IMR-90 (cell line): ENCODE measurements at places on chromosomes 7 and 10. TPM values are rescaled to one million over a fixed set of nuclear protein-coding genes. Genes with fewer than 3 reads are reported as not detected.

DNA sequence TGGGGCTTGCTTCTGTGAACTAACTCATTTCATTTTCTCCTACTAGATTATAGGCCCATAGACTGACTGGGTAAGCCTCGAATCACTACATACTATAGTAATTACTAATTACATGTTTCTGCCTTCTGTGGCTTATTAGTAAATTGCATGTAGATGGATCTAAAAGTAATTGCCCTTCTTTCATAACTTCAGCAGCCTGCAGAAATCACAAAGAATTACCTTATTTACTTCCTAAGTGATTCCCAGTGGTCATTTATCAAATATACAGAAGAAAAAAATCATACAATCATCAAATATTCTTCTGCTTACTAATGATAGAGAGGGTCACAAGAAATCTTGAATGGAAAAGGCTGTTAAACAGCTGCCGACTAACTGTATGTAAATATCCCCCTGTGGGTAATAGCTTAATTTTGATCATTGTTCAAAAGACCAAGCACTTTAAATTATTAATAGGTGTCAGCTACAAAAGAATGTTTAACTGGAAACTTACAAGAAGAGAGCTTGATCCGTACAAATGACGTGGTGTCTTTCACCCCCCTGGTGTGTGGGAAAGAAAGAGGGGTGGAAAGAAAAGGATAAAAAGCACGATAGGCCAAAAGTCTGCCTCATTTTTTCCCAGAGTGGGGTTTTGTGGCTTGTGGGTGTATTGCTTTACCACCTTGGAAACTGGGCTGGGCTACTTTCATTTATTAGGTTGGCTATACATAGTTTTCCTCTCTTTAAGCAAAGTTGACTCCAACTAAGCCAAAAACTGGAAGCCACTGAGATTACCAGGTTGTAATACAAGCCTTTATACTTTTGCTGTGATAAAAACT lies 361.8 kb upstream of the ZMIZ1 start:
- H3K27me3 ChIP-seq: peaks cover 15% of the 10 kb centered on the region
- no peak overlapping the region for H3K4me3 ChIP-seq
- H3K4me1 ChIP-seq: peaks cover 6% of the 10 kb centered on the region
- DNase-seq: peak; percentile 21
- no peaks in the 10 kb centered on the region for H3K36me3 ChIP-seq
- no peak overlapping the region for H3K27ac ChIP-seq

DNA sequence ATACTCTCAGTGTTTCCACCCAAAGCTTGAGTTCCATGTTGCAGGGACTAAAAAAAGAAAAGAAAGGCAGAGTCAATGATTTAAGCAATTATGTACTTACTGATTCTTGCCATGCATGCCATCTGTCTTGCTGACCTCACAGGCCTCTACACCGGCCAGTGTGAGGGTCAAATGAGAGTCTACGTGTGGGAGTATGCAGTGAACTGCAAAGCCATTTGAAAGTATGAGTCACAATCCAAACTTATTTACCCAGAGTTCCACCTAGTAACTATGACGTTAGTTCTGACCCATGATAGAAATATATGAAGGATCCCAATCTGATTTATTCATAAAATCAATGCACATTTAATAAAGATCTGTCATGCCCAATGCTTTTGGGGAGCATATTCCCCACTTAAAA lies 26.5 kb downstream of the PDE1C start:
- H3K4me3 ChIP-seq: no peak overlapping the region
- H3K4me1 ChIP-seq: peaks cover 4% of the 10 kb centered on the region
- H3K27me3 ChIP-seq: no peaks in the 10 kb centered on the region
- no peaks in the 10 kb centered on the region for H3K36me3 ChIP-seq
- no peak overlapping the region for H3K27ac ChIP-seq

GRCh38 chr7:7177044-7177517 lies 5.3 kb upstream of the C1GALT1 start:
- H3K27ac ChIP-seq: no peak overlapping the region
- DNase-seq: peak; percentile 85
- H3K36me3 ChIP-seq: no peaks in the 10 kb centered on the region
- H3K4me3 ChIP-seq: no peak overlapping the region
- peaks cover 3% of the 10 kb centered on the region for H3K4me1 ChIP-seq

DNA sequence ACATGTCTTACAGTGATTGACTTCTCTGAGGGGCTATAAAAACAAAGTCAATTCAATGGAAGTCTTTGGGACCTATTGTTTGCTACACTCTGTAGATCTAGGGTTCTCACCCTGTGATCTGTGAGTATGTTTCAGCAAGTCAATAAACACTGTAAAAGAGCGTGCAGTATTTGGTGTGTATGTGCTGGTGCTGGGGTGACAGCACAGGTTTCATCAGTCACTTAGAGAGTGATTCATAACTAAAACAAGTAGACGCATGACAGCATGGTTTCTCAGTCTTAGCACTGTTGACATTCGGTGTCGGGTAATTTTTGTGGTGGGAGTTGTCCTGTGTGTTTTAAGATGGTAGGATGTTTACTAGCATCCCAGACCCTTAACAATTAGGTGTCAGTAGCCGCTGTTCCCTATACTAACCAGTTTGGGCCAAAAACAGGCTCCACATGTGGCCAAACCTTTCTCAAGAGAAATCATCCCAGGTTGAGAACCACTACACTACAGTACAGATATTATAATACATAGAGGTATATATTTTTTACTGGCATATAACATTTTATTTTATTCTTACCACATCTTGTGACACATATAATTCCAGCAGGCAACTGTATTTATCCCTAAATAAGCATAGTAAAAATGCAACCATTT lies 411.8 kb downstream of the ARL4A start:
- H3K4me3 ChIP-seq: no peak overlapping the region
- H3K27me3 ChIP-seq: no peaks in the 10 kb centered on the region
- no peak overlapping the region for H3K27ac ChIP-seq
- peaks cover 2% of the 10 kb centered on the region; the same call in 1 of the 2 replicates for H3K4me1 ChIP-seq
- peak; percentile 64 for DNase-seq
- no peaks in the 10 kb centered on the region for H3K36me3 ChIP-seq

- DNase-seq: peak; percentile 63
- H3K27ac ChIP-seq: no peak overlapping the region
- no peaks in the 10 kb centered on the region for H3K36me3 ChIP-seq
- H3K27me3 ChIP-seq: no peaks in the 10 kb centered on the region
- H3K4me1 ChIP-seq: peaks cover 6% of the 10 kb centered on the region
Measured at GRCh38 chr7:28755255-28755654, 202.9 kb downstream of the TRIL start.

EFCAB10 gene
- not detected in 2 replicates for total RNA-seq

SPDYE9 gene
- not detected in 2 replicates for total RNA-seq

EPO gene
- not detected in 2 replicates for total RNA-seq
